Endodermal cell (in vitro differentiated cells): ENCODE measurements at places on chromosomes 1 and 21. TPM values are rescaled to one million over a fixed set of nuclear protein-coding genes. Genes with fewer than 3 reads are reported as not detected.

DNA sequence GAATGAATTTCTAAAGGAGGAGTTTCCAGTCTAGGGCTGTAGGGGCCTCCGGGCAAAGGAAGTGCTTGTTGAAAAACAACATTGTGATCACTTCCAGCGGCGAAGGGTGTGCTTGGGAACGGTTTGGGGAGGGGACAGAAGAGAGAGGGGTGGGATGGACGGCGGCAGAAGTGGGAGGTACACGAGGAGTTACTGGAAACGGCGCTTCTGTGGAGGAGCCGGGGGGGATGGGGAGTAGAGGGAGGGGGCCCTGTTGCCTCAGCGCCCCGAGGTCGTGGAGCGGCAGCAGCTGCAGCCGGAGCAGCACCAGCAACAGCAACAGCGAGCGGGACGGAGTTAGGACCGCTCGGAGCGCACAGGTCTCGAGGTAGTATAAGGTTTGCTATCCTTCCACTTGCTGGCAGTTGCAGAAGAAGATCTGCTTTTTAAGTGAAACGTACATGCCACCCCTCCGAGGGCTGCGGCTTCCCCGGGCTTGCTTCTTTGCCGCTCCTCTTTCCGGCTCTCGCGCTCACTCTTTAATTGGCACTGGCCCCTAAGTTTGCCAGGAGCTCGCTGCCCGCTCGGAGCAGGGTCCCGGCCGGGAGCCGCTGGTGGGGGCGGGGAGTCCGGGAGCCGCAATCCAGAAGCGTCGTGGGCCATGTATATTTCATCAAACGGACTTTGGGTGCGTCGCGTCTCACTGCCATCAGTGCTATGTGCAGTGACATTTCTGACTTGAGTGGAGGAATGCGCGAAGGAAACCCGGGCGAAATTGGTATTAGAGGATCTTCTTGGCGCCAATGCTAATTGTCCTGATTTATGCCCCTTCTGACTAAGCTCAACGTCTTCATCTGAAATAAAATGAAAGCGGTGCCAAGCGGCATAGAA is 771 bp upstream of the NTNG1 start:
- H3K4me1 ChIP-seq: no peaks in the 10 kb centered on the region
- H3K27ac ChIP-seq: no peak overlapping the region
- H3K27me3 ChIP-seq: peaks cover 32% of the 10 kb centered on the region
- peak; percentile 88 for DNase-seq
- H3K36me3 ChIP-seq: no peaks in the 10 kb centered on the region

DNA sequence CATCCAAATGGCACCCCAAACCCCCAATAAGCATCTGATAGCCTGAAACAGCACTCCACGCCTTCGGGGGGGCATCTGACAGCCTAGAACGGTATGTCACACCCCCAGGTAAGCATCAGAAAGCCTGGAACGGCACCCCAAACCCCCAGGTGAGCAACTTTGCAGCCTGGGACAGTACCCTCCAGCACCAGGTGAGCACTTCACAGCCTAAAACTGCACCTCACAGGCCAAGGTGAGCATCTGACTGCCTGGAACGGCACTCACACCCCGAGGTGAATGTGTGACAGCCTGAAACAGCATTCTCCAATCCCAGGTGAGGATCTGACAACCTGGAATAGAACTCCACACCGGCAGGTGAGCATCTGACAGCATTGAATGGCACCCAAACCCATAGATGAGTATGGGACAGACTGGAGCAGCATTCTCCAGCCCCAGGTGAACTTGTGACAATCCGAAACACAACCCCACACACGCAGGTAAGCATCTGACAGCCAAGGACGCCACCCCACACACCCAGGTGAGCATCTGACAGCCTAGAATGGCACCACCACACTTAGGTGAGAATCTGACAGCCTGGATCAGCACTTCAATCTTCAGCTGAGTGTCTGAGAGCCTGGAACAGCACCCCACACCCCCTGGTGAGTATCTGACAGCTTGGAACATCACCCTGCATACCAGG is 18.3 kb upstream of the MMEL1 start:
- H3K27ac ChIP-seq: no peak overlapping the region
- H3K36me3 ChIP-seq: no peaks in the 10 kb centered on the region
- no peaks in the 10 kb centered on the region for H3K4me1 ChIP-seq
- H3K4me3 ChIP-seq: no peak overlapping the region
- no peak for DNase-seq

The AIRE gene
- total RNA-seq: 1.2 to 4.0 TPM (median 1.2 TPM) in 3 replicates

GRCh38 chr1:216330262-216330661 is 93.0 kb downstream of the USH2A start:
- no peaks in the 10 kb centered on the region for H3K27me3 ChIP-seq
- H3K36me3 ChIP-seq: no peaks in the 10 kb centered on the region
- H3K27ac ChIP-seq: no peak overlapping the region

DNA sequence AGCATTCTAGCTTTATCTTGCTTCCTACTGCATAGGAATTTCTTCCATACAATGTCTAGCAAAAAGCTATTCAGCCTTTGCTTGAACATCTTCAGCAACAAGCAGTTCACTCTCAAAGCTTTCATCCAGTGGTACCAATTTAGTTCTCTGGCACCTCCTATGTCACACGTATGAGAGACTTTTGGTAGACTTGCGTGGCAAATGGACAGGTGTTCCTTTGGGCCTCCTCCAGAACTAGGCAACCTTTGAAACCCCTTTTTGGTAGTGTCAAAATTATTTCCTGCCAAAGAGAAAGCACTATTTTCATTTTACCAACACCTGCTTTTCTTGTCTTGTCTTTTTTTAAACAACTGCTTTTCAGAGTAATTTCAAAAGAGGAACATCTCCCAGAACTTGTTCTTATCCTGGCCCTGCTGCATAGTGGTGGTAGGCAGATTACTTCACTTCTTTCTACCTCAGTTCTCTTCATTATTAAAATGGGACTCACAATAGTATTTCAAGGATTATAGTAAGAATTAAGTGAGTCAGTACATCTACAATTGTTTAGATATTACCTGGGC is 122.4 kb downstream of the MAST2 start:
- H3K4me3 ChIP-seq: peak overlapping the region; percentile 54
- no peak overlapping the region for H3K27ac ChIP-seq
- H3K4me1 ChIP-seq: peaks cover 24% of the 10 kb centered on the region
- no peaks in the 10 kb centered on the region for H3K36me3 ChIP-seq
- no peaks in the 10 kb centered on the region for H3K27me3 ChIP-seq
- DNase-seq: no peak

The PDC gene
- not detected in 3 replicates for total RNA-seq

The CAMTA1 gene
- 122 to 137 TPM (median 134 TPM) in 3 replicates for total RNA-seq

DNA sequence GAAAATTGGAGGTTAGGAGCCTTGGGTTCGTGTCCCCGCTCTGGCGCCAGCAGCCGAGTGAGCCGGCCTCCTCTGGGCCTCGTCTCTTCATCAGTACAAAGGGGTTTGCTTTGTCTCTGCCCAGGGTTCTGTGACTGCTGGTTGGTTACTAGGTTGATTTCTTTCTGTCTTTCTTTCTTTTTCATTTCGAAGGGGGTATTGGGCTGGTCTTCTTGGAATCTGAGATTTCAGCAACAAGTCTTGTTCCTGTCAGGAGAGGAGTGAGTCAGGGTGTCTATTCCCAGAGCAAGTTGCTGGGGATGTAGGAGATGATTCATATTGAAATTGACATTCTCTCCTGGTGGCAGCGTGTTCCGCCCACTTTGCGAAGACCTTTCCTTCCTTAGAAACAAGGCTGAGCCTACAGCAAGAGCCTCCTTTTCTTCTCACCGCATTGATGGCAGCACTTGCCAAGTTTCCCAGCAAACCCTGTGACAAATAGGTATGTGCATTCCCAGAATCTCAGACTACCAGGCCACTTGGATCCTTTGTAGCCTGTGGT is 79.2 kb downstream of the MAN1C1 start:
- H3K36me3 ChIP-seq: no peaks in the 10 kb centered on the region
- no peaks in the 10 kb centered on the region for H3K4me1 ChIP-seq
- DNase-seq: no peak
- no peak overlapping the region for H3K4me3 ChIP-seq
- H3K27ac ChIP-seq: no peak overlapping the region
- no peaks in the 10 kb centered on the region for H3K27me3 ChIP-seq

The MXRA8 gene
- total RNA-seq: 28.3 and 29.8 TPM in 2 replicates

DNA sequence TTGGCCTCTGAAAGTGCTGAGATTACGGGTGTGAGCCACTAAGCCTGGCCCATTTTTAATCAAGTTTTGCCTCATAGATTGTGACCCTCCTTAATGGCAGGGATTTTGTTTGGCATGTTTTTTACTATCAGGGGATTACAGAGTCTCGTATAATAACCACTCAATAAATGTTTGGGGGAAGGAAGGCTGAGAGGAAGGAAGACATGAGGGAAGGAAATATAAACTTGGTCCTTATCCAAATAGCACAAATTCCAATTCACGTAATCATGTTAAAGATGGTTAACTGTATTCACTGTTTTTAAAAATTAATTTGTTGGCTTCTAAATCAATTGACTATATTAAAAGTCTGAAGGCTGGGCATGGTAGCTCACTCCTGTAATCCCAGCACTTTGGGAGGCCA is 30.9 kb upstream of the SERTAD4 start:
- no peaks in the 10 kb centered on the region for H3K36me3 ChIP-seq
- no peaks in the 10 kb centered on the region for H3K4me1 ChIP-seq
- no peak overlapping the region for H3K4me3 ChIP-seq

The TEDDM1 gene
- total RNA-seq: not detected in 3 replicates

DNA sequence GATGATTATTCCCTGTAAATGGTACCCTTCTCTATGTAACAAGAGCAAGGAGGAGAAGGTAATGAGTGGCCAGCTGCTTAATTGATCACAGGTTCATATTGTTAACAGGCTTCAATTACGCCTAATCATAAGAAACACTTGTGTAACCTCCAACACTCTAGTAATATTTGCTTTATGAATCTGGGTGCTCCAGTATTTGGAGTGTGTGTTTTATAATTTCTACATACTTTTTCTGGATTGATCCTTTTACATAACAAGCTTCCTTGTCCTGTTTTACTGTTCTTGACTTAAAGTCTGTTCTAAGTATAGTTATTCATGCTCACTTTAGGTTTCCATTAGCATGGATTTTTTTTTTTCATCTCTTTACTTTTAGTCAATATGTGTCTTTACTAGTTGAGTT is 984.2 kb downstream of the AMY1C start:
- no peaks in the 10 kb centered on the region for H3K36me3 ChIP-seq
- no peak for DNase-seq
- no peak overlapping the region for H3K4me3 ChIP-seq
- H3K4me1 ChIP-seq: no peaks in the 10 kb centered on the region

DNA sequence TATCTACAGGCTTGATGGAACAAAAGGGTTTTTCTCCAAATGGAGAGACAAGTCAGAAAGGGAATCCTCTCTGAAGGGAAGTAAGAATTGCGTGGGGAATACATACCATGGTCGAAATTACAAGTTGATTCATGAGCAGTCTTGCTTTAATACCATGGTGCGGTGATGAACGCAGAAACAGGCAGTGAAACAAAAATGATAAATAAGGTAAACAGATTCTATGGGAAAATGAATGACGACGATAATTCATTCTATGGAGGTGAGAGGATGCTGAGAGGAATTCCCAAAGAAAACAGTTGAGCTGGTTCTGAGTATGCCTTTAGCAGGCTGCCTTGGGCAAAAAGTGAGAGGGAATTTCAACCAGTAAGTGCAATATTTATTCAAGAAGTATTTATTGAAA is 209.4 kb upstream of the RUNX1 start:
- H3K4me1 ChIP-seq: peaks cover 14% of the 10 kb centered on the region
- no peak overlapping the region for H3K4me3 ChIP-seq
- H3K36me3 ChIP-seq: no peaks in the 10 kb centered on the region
- DNase-seq: no peak
- no peaks in the 10 kb centered on the region for H3K27me3 ChIP-seq
- no peak overlapping the region for H3K27ac ChIP-seq

The GPR37L1 gene
- total RNA-seq: 0.28 TPM in 1 of 3 replicates, not detected in the others

DNA sequence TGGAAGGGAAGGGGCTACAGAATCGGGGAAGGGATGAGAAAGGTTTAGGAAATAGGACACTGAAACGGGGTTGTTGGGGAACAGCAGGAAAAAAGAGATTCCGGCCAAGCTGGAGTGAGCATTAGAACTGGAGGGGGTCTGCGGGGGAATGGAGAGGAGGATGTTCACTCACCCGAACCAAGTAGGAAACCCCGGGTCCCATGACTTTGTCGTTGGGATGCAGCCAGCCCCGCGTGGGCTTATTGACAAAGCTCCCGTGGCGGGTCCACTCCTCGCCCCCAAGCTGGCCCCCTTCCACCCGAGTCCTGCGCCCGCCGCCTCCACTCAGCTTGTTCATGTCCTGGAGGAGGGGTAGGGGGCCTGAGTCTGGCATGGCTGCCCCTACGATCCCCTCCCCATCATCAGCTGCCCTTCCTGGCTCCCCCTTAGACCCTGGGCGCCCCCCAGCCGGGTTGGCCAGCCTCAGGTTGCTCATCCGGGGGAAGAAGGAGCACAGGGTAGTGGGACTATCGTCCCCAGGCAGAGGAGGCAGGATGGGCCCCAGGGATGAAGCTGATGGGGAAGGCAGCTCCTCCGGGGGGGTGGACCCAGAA is 591 bp downstream of the SHC1 start:
- H3K27me3 ChIP-seq: no peaks in the 10 kb centered on the region
- H3K4me3 ChIP-seq: peak overlapping the region; percentile 91
- no peak overlapping the region for H3K27ac ChIP-seq

The ANKRD65 gene
- 1.6 and 1.7 TPM in 2 replicates for total RNA-seq

The PTGFRN gene
- 36.4 to 47.0 TPM (median 43.2 TPM) in 3 replicates for total RNA-seq

DNA sequence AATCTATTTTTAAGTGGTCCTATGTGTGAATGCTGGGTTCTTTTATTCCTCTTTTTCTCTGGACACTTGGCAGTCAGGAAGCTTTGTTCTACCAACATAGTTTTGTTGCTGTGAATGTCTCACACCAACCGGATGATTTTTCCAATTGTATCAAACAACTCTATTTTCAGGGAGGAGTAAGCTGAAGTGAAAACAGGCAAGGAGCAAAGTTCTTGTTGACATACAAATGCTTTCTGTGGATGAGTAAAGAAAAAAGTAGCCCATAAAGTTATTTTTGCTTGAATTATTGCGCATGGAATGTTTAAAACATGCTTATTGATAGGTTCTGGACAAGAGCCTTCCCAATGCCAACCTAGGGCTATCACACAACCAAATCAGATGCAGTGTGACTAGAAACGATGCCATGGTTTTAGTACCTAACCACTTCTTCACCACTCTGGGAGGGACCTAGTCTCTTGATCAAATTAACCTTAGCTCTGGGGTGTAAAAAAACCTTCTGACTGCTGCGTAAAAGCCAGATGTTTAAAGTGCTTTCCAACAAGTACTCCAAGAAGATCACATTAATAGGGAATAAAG is 4.5 kb downstream of the IER5 start:
- H3K4me1 ChIP-seq: peaks cover 15% of the 10 kb centered on the region
- H3K36me3 ChIP-seq: peaks cover 28% of the 10 kb centered on the region
- DNase-seq: no peak
- H3K4me3 ChIP-seq: peak overlapping the region; percentile 98

DNA sequence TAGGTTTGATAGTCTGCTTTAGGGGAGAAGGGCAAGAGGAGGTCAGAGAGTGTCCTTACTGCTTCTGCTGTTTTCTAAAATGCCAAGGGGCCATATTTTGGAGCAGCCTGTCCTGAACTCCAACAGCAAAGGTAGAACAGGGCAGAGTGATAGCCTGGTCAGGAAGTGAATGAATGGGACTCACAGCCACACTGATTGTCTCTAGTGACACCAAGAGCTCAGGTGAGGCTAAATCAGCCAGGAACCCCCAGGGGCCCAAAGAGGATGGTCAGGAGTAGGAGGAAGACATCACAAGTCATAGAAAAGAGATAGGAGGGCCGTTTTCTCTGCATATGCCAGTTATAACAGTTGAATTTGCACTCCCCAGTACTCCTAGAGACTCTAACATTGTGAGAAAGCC is 97.4 kb upstream of the DUSP10 start:
- no peak for DNase-seq
- no peak overlapping the region for H3K27ac ChIP-seq
- no peaks in the 10 kb centered on the region for H3K36me3 ChIP-seq
- H3K4me1 ChIP-seq: peaks cover 9% of the 10 kb centered on the region
- no peaks in the 10 kb centered on the region for H3K27me3 ChIP-seq

The AGO3 gene
- total RNA-seq: 26.9 and 32.8 TPM in 2 replicates

The FCRL3 gene
- total RNA-seq: not detected in 3 replicates

- H3K4me3 ChIP-seq: peak overlapping the region; percentile 44
- no peak overlapping the region for H3K27ac ChIP-seq
- H3K36me3 ChIP-seq: no peaks in the 10 kb centered on the region
- H3K4me1 ChIP-seq: peaks cover 28% of the 10 kb centered on the region
These were observed 305.4 kb downstream of the DISC1 start for GRCh38 chr1:231931846-231932454.
